ENCODE measurements at places on chromosomes 7 and 10.

DNA sequence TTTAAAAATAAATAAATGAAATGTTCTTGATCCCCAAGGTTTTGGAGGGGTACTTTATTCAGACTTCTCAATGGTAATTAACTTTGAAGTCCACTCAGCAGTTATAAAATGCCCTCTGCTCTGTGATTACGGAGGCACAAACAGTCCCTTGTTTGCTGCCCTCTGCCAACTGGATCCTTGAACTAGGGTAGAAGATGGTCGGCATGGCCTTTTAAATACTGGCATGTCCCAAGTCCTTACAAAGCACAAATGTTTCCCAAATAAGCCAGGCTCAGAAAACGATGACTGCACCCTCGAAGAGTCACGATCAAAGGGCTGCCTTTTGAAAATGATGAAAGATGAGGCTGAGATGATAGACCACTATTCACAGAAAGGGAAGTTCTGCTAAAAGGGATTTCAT is 47.0 kb downstream of the GFRA1 start:
- no peak for DNase-seq

DNA sequence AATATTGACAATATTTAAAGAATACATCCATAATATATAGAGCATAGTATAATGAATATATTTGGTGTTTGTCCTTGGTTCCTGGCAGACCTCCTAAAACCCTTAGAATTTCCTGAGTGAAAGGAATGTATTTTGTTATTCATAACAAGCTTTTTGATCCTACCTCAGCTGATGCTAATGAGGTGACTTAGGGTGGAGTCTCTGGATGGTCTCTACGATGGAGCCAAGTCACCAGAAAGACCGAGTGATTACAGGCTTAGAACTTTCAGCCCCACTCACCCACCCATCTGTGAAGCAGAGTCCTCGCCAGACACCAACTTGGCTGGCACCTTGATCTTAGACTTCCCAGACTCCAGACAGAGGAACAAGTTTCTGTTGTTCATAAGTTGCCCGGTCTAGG is 35.9 kb downstream of the UPF2 start:
- DNase-seq: no peak

DNA sequence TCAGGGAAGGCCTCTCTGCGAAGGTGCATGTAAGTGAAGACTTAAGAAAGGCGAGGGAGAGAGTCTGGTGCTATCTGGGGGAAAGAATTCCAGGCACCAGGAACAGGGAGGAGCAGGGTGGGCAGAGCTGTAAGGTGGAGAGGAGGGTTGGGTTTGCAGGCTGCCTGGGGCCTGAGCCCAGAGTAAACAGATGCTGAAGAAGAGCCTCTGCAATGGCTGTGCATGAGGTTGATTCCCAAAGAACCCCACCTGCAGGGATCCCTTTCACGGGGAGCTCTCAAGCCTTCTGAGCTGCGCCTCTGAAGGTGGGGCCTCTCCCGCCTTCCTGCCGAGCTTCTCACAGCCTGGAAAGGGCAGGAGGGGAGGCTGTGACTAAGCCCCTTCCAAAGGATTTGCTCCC is 115.1 kb downstream of the RNF216 start:
- no peak for DNase-seq

GRCh38 chr10:45061982-45062381 is 61.3 kb downstream of the ZNF22 start:
- DNase-seq: no peak

- DNase-seq: peak; percentile 38
Measured at GRCh38 chr10:92846-93245, 42.4 kb upstream of the ZMYND11 start.

- DNase-seq: peak; percentile 80
Measured at GRCh38 chr7:5692112-5692844, 89.2 kb downstream of the RNF216 start.

DNA sequence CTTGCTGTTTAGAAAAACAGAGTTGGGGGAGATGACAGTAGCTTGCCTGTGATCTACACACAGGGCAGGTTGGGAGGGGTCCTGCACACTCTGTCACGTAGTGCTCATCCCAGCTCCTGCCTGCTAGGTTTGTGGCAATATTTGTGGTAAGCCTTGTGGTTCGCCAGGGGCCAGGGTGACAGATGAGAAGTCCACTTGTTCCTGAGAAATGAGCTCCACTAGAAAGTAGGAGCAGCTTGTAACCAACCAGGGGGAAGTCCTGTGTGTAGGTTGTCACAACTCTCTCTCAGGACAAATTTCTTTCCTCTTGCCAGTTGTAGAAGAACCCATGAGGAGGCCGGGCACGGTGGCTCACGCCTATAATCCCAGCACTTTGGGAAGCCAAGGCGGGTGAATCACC is 147.0 kb downstream of the TCF7L2 start:
- no peak for DNase-seq

DNA sequence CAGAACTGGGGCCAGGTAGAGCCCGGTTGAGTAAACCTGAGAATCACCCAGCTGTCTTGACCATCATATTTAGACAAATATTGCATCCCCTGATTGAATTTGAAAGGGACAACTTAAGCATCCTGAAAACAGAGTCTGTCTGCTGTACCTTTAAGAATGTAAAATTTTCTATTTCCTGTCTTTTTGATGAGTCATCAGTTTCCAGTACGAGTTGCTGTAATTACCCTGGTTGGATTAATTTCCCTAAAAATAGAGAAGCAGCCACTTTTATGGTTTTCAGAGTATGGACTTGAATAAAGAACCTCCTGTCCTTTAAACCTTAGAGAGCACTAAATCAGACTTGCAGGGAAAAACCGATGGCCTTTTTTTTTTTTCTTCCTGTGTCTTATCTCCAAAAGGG is 164.6 kb upstream of the SH2B2 start:
- no peak for DNase-seq

DNA sequence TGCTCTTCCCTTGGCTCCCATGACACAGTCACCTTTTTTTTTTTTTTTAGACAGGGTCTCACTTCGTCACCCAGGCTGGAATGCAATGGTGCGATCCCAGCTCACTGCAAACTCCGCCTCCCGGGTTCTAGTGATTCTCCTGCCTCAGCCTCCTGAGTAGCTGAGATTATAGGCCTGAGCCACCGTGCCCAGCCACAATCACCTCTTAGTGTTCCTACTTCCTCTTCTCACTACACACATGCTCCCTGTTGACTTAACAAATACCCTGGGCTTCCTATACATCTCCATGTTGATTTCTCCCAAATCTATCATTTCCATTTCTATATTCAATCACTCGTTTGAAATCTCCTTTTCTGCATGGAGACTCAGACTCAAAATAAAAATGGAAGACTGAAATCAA is 91.7 kb downstream of the CUBN start:
- no peak for DNase-seq

DNA sequence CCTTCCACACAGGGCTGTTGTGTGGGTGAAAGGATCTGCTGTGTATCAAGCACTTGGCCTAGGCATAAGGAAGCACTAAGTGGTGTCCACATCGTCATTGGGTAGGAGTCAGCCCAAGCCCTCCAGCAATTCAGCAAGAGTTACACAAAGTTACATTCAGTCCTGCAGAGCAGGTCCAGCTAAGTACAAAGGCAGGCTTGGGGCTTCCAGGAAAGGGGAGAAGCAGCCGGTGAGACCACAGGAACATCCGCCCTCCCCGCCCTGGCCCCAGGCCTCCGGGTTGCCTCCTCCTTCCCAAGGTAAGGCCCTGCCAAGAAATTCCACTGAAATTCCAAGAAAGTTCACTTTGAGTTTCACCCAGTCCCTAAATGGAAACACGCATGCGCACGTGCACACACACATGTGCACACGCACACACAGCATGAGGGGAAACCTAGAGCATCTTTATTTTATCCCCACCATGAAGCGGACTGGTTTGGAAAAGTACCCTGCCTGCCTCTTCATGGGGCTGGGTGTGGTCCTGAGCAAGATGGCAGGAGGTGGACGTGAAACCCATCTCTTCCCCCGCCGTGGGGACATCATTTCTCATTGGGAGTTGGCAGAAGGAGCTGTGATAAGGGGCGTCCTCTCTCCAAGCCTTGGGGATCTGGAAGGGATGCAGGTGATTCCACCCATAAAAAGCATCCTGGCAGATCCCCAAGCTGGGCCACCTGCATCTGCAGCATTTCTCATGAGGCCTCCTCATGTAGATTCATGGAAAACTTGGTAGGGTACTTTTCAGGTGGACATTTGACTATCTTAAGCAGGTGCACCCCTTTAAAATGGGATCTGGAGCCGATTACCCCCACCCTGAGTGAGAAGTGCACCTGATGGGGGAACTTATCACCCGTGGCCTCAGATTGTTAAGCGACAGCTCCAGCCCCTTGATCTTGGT is 69.1 kb upstream of the NANOS1 start:
- no peak for DNase-seq

DNA sequence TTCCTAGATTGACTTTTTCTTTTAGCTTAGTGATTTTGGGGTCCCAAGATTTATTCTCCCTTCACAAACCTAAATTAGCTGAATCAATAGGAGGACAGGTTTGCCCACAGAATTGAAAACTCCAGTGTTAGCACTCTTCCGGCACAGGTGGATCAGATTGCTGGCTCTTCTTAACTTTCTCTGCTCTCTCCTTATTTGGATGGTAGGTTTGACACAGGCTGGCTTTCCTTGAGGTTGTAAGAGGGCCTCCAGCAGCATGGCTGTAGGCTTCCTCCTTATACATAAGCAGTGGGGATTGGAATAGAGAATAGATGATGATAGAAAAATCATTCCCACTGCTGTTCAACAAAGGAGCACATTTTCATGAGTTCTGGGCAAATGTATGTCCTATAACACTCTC is 9.4 kb upstream of the CD36 start:
- DNase-seq: no peak

- peak; percentile 65 for DNase-seq
Measured at GRCh38 chr10:42866115-42866995, 83.8 kb downstream of the BMS1 start.

- DNase-seq: no peak
Measured at GRCh38 chr10:130631142-130632096, 495.2 kb downstream of the GLRX3 start.

GRCh38 chr7:38070718-38071117 is 107.3 kb upstream of the STARD3NL start:
- peak; percentile 13 for DNase-seq

DNA sequence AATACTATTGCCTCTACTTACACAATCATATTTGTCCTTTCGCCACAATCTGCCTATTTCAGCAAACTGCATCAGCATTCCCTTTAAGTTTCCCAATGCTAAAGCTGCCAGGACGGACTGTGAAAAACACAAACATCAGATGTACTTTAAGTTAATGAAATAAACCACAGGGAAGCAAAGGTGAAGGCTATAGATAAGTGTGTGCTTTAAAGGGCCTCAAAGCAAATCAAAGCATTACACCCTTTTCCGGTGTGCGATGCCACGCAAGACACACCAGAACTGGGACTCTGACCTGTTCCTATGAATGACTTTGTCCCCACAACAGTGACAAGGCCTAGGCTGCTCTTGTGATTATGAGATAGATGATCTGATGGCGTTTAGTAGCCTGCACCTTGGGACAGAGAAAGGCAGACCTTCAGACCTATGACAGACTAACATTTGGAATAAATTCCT is 23.4 kb downstream of the SLC26A3 start:
- peak; percentile 16 for DNase-seq

- no peak for DNase-seq
Measured at GRCh38 chr7:23226844-23227450, 19.6 kb upstream of the GPNMB start.

GRCh38 chr10:51700228-51700817 is 928 bp upstream of the CSTF2T start:
- DNase-seq: peak; percentile 39

DNA sequence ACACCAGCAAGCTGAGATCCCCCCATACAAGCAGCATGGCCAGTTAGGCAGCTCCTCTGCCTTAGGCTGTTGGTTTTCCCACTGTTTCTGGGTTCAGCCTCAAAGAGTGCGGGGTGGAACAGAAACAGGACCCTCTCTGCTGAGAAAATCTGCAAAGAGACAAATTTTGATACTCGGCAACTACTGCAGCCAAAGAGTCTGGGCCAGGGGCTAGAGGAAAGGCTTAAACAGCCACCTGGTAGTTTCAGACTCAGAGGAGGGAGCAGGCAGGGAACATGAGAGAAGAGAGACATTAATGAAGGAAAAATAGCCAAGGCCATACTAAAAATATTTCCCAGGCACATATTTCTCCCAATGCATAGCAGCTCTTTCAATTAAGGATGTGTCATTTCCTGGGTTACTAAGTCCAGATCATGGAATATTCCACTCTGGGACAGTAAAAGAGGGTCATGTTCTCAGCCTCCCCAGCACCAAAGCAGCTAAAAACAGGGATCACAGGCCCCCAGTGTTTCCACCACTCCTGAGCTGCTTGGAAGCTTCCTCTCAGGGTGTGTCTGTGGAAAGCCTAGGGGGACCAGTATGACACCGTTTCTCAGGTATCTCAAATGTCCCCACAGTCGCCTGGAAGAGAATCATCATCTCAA is 29.8 kb downstream of the PDLIM1 start:
- no peak for DNase-seq

DNA sequence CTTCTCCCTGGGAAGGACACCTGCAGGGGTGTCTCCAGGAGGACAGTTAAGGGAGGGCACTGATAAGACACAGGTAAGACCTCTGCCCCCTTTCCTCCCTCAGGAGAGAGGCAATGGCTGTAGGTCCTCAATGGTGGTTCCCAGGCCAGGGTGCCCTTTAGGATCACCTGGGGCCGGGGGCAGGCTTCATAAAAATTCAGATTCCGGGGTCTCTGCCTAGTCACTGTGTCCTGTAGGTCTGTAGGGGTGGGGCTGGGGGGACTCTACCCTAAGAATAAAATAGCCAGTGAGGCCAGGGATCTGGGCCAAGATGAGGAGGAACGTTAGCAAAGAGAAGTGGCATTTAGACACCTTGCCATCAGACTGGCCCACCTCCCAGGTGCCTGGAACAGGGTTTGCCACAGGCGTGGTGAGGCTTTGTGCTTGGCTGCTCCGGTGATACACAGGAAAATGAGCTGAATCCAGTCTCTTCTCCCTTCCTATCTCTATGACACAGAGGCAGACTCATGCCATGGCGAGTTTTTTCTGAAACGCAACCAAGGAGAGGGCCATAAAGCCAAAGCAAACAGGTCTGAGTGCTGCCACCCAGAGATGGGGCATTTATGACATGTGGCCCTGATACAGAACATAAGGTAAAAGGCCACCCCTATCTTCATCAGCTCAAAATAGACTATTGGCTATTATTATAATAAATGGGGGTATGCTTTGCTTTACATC is 52.6 kb downstream of the SH3PXD2A start:
- DNase-seq: no peak

- no peak for DNase-seq
Measured at GRCh38 chr10:10758306-10758705, 259.4 kb upstream of the CELF2 start.
